Adipose tissue (tissue), 3 donors: ENCODE measurements at places on chromosomes 6 and 20. TPM values are rescaled to one million over a fixed set of nuclear protein-coding genes. Genes with fewer than 3 reads are reported as not detected.

Gene TINAG
- polyA plus RNA-seq, result not detected

Gene CGA
- not detected for polyA plus RNA-seq

Gene LCA5
- 1.3 TPM for polyA plus RNA-seq

Gene SPATA2
- 3.8 TPM for polyA plus RNA-seq
